Mesendoderm (in vitro differentiated cells): ENCODE measurements at places on chromosomes 13 and 19.

GRCh38 chr13:80451641-80452040, 110.7 kb upstream of the SPRY2 start:
- DNase-seq: no peak
- H3K4me3 ChIP-seq: no peak overlapping the region
- no peaks in the 10 kb centered on the region for H3K4me1 ChIP-seq
- H3K27ac ChIP-seq: no peak overlapping the region

- no peak for DNase-seq
- H3K4me3 ChIP-seq: no peak overlapping the region
- H3K4me1 ChIP-seq: no peaks in the 10 kb centered on the region
- H3K36me3 ChIP-seq: peaks cover 4% of the 10 kb centered on the region
These were observed 22.9 kb upstream of the GARRE1 start for GRCh38 chr19:34231439-34231838.

- DNase-seq: no peak
- H3K4me1 ChIP-seq: no peaks in the 10 kb centered on the region
- H3K4me3 ChIP-seq: no peak overlapping the region
- no peak overlapping the region for H3K27ac ChIP-seq
These were observed 54.4 kb upstream of the RANBP3 start for GRCh38 chr19:6032381-6032780.

DNA sequence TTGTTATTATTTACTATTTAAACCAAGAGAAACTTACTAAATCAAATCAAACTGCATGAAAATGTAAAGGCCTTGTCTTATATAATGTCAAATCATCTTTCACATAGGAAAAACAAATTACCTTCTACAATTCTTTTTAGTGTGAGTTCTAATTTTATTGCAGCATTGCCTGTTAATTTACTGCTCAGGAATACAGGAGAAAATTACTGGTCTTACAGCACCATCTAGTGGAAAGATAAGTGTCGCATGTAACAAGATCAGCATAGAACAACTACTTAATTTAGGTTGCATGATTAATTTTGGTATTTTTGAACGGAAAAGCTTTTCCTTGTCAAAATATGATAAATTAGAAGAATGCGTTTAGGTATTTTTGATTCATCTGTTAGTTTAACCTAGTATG, 502.7 kb downstream of the UQCRFS1 start:
- no peaks in the 10 kb centered on the region for H3K27me3 ChIP-seq
- no peak overlapping the region for H3K27ac ChIP-seq
- H3K4me3 ChIP-seq: no peak overlapping the region

- H3K27ac ChIP-seq: no peak overlapping the region
- no peak for DNase-seq
- no peaks in the 10 kb centered on the region for H3K27me3 ChIP-seq
- H3K36me3 ChIP-seq: no peaks in the 10 kb centered on the region
- no peak overlapping the region for H3K4me3 ChIP-seq
- H3K4me1 ChIP-seq: no peaks in the 10 kb centered on the region
These were observed 243.4 kb downstream of the ENOX1 start for GRCh38 chr13:43543331-43543730.

DNA sequence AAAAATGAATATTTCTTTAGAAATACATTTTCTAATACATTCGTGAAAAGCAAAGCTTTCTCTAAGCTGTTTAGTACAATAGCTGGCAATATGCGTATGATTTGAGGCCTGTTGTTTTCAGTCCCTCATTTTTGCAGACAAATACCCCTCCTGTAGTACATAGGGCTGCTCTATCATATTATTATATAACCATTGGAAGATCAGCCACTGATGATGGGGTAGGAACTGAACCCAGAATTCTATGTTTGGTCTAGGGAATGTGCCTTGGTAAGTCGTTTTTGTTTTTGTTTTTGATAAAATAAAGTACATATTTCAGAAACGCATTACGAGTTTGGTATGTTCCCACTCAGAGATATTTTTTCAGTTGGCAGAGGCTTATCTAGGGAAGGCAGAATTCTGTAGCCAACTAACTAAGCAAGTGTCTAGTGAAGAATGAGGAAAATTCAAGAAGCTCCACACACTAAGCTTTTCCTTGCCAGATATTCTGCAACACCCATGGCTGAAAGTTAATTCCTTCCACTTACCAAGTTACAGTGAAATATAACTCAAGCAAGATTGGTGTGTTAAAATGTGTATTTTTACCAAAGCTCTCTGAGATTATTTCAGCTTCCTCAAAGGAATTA, 656.9 kb upstream of the MIR17HG start:
- H3K27me3 ChIP-seq: no peaks in the 10 kb centered on the region
- DNase-seq: no peak
- H3K4me1 ChIP-seq: no peaks in the 10 kb centered on the region
- H3K4me3 ChIP-seq: no peak overlapping the region

DNA sequence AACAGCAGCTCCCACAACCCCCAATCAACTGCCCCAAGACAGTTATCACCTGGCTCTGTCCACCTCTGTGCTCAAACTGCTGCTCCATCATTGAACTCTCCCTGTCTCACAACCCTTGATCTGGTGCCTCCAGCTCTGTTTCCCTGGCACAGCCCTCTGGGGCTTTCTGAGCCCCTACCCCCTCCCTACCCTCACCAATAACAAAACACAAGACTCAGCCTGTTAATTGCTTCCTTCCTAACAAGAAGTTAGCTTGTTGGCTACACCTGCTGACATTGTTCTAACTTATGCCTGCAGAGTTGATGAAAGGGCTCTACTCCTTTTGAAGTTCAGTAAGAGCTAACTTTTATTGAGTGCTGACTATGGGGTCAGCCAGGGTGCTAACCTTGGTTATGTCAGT, 99.4 kb upstream of the FNDC3A start:
- peaks cover 15% of the 10 kb centered on the region for H3K4me1 ChIP-seq
- no peaks in the 10 kb centered on the region for H3K27me3 ChIP-seq
- H3K27ac ChIP-seq: no peak overlapping the region
- no peaks in the 10 kb centered on the region for H3K36me3 ChIP-seq
- DNase-seq: no peak
- no peak overlapping the region for H3K4me3 ChIP-seq

DNA sequence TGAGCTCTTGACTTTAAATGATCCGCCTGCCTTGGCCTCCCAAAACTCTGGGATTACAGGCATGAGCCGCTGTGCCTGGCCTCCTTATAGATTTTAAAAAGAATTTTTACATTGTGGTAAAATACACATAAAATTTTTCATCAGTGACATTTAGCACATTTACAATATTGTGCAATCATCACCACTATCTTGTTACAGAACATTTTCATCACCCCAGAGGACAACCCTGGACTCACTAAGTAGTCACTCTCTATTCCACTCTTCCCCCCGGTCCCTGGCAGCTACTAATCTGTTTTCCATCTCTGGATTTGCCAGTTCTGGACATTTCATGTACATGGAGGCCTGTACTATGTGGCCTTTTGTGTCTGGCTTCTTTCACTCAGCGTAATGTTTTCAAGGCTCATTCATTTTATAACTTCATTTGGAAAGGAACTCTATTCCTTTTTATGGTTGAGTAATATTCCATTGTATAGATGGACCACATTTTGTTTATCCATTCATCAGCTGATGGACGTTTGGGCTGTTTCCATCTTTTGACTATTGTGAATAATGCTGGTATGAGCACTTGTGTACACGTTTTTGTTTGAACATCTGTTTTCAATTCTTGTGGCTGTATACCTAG, 19.9 kb downstream of the MEGF8 start:
- H3K4me3 ChIP-seq: no peak overlapping the region
- no peak for DNase-seq
- no peaks in the 10 kb centered on the region for H3K27me3 ChIP-seq
- H3K27ac ChIP-seq: no peak overlapping the region
- H3K4me1 ChIP-seq: no peaks in the 10 kb centered on the region

GRCh38 chr13:71773531-71773930, 93.5 kb downstream of the DACH1 start:
- no peaks in the 10 kb centered on the region for H3K36me3 ChIP-seq
- H3K4me1 ChIP-seq: no peaks in the 10 kb centered on the region
- DNase-seq: no peak
- no peaks in the 10 kb centered on the region for H3K27me3 ChIP-seq
- H3K27ac ChIP-seq: no peak overlapping the region
- H3K4me3 ChIP-seq: no peak overlapping the region

- H3K27ac ChIP-seq: no peak overlapping the region
- H3K36me3 ChIP-seq: no peaks in the 10 kb centered on the region
- peak; percentile 95 for DNase-seq
These were observed 6.6 kb upstream of the GADD45B start for GRCh38 chr19:2469102-2469914.

- H3K4me1 ChIP-seq: no peaks in the 10 kb centered on the region
- DNase-seq: no peak
- H3K27ac ChIP-seq: no peak overlapping the region
- H3K27me3 ChIP-seq: no peaks in the 10 kb centered on the region
- H3K4me3 ChIP-seq: no peak overlapping the region
These were observed 40.1 kb downstream of the GPC6 start for GRCh38 chr13:93266681-93267080.

DNA sequence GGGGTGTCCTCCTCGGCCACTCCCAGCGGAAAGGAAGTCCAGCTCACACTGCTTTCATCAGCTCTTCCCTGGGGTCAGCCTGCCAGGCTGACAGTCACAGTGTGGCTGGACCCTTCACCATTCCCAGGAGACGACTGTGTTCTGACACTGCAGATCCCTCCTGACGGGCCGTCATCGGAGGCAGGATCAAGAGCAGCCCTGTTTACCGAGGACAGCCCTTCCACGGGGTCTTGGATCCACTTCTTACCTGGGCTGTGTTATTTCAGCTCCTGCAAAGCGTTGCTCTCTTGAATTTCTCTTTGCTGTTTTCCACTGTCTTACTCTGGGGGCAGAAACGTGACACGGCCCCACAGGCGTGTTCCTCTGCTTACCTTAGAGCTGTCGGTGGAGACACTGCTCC, 149.9 kb upstream of the SOX1 start:
- H3K27me3 ChIP-seq: no peaks in the 10 kb centered on the region
- DNase-seq: no peak
- H3K4me3 ChIP-seq: no peak overlapping the region
- H3K36me3 ChIP-seq: no peaks in the 10 kb centered on the region
- no peaks in the 10 kb centered on the region for H3K4me1 ChIP-seq
- no peak overlapping the region for H3K27ac ChIP-seq

GRCh38 chr19:55256562-55257460, 2.0 kb downstream of the PPP6R1 start:
- H3K27ac ChIP-seq: no peak overlapping the region
- H3K4me1 ChIP-seq: peaks cover 7% of the 10 kb centered on the region
- H3K36me3 ChIP-seq: no peaks in the 10 kb centered on the region
- H3K27me3 ChIP-seq: no peaks in the 10 kb centered on the region

DNA sequence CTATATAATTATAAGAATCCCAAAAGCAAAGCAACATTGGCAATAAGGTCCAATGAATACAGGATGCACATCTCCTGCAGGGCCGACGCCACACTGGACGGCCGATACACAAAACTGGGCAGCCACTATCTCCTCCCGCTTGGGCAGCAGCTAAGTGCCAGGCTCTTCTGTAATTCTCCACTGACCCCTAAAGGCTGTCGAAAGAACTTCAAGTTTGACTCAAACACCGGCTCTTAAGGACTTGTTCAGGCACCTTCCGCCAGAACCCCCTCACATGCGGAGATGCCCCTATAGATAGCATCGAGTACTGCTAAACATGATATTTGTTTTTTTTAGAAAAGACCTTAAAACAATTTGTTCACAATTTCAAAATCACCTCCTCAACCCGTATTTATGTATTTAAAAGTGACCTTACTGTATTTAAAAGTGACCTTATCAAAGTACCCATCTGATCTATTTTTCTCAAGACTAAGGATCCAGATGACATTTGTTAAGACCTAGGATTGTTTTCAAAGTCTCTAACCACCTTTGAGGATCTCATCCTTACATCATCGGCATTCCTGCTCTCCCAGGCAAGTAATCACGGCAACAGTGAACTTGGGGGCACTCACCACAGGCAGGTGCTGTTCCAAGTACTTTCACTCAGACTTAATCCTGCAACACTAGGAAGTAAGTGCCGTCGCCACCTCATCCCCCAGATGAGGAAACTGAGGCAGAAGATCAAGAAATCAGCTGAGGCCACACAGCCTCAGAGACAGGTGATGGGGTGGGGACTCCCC, 77.8 kb downstream of the TUBGCP3 start:
- H3K27me3 ChIP-seq: no peaks in the 10 kb centered on the region
- peak; percentile 94 for DNase-seq
- no peak overlapping the region for H3K27ac ChIP-seq
- no peaks in the 10 kb centered on the region for H3K36me3 ChIP-seq

DNA sequence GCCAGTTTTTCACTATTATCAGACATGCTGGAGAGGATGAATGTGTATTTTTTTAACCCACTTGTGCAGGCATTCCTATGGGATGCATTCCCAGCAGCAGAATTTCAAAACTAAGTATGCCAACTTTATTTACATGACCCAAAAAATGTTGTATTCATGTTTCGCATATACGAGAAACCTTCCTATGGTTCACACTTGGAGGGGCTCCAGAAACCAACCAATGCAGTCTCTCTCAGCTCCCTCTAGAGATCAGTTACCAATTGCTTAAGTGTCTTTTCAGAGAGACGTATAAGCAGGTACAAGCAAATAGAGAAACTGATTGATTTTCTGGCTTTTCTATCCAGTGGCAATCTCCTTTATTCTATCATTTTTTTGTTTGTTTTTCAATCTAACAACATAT, 5.5 kb upstream of the PTOV1 start:
- no peaks in the 10 kb centered on the region for H3K4me1 ChIP-seq
- no peak overlapping the region for H3K4me3 ChIP-seq
- no peak overlapping the region for H3K27ac ChIP-seq
- DNase-seq: no peak
- H3K36me3 ChIP-seq: no peaks in the 10 kb centered on the region
- H3K27me3 ChIP-seq: no peaks in the 10 kb centered on the region

- no peaks in the 10 kb centered on the region for H3K4me1 ChIP-seq
- no peaks in the 10 kb centered on the region for H3K27me3 ChIP-seq
- no peak within 1 kb of the TSS for H3K27ac ChIP-seq
- H3K36me3 ChIP-seq: no peaks in the 10 kb centered on the region
These were observed at the start of gene B3GNT3 for GRCh38 chr19:17794731-17795494. Gene B3GNT3, plus strand, starts transcription at chr19:17795138. Its CDS starts 12,670 bp downstream, at chr19:17807808.

- no peak for DNase-seq
- no peak overlapping the region for H3K4me3 ChIP-seq
- no peaks in the 10 kb centered on the region for H3K36me3 ChIP-seq
- no peaks in the 10 kb centered on the region for H3K27me3 ChIP-seq
These were observed 40.8 kb downstream of the UNC13A start for GRCh38 chr19:17647071-17648020.

GRCh38 chr13:40874138-40874779, 84.8 kb downstream of the SLC25A15 start:
- no peak overlapping the region for H3K27ac ChIP-seq
- H3K4me1 ChIP-seq: no peaks in the 10 kb centered on the region
- peak; percentile 8 for DNase-seq

GRCh38 chr19:18589380-18590272, 1.0 kb downstream of the REX1BD start:
- H3K4me1 ChIP-seq: peaks cover 9% of the 10 kb centered on the region
- H3K4me3 ChIP-seq: peak overlapping the region; percentile 88
- H3K27ac ChIP-seq: peak overlapping the region; percentile 99

GRCh38 chr19:4981681-4981958, 12.7 kb downstream of the KDM4B start:
- DNase-seq: no peak
- no peaks in the 10 kb centered on the region for H3K4me1 ChIP-seq

GRCh38 chr19:16039545-16039944, 36.8 kb upstream of the TPM4 start:
- H3K27me3 ChIP-seq: no peaks in the 10 kb centered on the region
- H3K27ac ChIP-seq: no peak overlapping the region
- no peaks in the 10 kb centered on the region for H3K4me1 ChIP-seq
- DNase-seq: no peak
- no peaks in the 10 kb centered on the region for H3K36me3 ChIP-seq

- H3K27me3 ChIP-seq: no peaks in the 10 kb centered on the region
- H3K4me3 ChIP-seq: no peak overlapping the region
- no peak overlapping the region for H3K27ac ChIP-seq
These were observed 18.8 kb upstream of the GAS6 start for GRCh38 chr13:113882716-113883115.
